ENCODE measurements at places on chromosomes 4 and X.

GRCh38 chr4:70556856-70557255, 35.2 kb upstream of the AMBN start:
- DNase-seq: peak; percentile 3

DNA sequence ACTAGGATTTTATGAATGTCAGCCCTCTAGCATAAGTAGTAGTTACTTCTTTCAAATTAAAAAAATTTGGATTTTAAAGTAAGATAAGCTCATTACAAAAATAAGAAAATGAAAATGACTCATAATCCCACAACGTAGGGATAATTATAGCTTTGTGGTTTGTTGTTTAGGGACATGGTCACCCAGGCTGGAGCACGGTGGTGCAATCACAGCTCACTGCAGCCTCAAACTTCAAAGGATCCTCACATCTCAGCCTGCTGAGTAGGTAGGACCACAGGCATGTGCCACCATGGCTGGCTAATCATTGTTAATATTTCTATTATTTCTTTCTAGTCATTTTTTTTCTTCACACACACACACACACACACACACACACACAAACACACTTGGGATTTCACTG, 57.6 kb downstream of the PLAC1 start:
- peak; percentile 41 for DNase-seq

GRCh38 chr4:24770032-24770584, 25.3 kb upstream of the SOD3 start:
- DNase-seq: peak; percentile 60

- peak; percentile 69 for DNase-seq
Measured at GRCh38 chr4:4603067-4603466, 61.2 kb upstream of the STX18 start.

- DNase-seq: no peak
Measured at GRCh38 chrX:107547621-107548020, 80.7 kb upstream of the PRPS1 start.

DNA sequence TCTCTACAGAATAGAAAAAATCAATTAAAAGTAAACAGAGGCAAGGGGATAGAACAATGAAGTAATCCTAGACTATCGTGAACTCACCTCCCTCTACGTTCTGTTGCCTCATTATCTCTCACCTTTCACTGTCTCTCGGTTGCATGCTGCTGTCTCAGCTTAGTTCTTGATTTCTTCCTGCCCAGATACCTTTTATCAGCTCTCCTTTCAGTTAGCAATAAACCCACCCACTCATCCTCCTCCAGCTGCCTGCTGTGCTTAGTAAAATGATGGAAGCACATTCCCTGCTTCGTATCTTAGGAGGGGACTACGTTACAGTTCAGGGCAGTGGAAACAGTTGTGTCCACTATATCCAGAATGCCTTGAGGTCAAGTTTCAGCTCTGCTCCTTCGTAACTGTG, 1709.5 kb upstream of the AGA start:
- DNase-seq: no peak

DNA sequence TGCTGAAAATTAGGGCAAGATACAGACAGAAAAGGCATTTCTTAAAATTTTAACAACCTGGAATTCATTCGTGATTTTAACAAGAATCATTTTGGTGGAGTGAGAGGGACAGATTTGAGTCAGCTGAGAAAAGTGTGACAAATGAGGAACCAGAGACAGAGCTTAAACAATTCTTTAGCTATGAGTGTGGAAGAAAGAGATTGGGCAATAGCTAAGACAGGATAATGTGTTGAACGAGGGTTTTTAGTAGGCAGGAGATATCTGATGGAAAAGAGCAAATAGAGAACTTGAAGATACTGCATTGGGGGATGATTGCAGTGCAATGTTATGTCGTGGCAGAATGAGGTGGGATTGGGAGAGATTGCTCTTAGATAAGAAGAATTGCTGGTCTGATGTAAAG, 164.2 kb upstream of the SPRY1 start:
- peak; percentile 56 for DNase-seq
